Left renal cortex interstitium (tissue), 4 donors: ENCODE measurements at places on chromosomes 1 and 21.

DNA sequence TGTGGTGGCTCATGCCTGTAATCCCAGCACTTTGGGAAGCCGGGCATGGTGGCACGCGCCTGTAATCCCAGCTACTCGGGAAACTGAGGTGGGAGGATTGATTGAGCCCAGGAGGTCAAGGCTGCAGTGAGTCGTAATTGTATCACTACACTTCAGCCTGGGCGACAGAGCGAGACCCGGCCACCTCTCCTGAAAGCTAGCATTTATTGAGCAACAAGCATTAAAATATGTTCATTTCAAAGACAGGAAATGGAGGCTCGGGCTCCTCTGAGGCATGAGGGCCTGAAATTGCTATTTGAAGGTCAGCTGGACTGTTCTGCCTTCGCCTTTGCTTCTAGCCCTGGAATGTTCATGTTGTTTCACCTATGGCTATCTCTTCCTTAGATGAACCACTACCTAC lies 34.5 kb downstream of the SPATA21 start:
- no peak for DNase-seq

DNA sequence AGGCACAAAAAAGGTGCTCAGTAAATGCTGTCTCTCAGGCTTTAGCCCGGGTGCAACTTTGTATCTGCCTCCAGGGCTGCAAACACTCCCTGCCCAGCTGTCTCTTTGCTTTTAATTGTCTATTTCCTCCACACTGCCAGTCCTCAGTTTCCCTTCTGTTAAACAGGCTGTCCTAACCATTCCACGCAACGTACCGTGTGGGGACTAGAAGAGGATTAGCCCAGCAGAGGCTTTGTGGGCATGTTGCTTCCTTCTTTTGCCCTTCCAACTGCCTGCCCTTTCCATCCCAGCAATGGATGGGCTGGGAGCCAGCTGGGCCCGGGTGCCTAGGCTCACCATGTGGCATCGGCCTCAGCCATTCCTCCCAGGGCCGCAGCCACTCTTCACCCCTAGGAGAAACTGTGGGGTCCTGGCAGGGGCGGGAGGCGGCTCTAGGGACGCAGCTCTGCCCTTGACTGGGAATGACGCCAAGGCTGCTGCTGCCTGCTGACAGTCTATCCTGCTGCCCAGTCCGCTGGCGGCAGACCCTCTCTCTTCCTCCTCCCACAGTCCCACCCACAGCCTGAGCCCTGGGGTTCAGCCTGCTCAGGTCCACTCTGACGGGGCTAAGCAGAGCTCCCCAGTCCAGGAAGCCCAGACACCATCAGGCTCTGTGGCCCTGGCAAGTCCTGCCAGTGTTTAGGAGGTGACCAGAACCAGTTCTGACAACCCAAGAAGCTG lies 40.6 kb upstream of the LRP8 start:
- DNase-seq: no peak

DNA sequence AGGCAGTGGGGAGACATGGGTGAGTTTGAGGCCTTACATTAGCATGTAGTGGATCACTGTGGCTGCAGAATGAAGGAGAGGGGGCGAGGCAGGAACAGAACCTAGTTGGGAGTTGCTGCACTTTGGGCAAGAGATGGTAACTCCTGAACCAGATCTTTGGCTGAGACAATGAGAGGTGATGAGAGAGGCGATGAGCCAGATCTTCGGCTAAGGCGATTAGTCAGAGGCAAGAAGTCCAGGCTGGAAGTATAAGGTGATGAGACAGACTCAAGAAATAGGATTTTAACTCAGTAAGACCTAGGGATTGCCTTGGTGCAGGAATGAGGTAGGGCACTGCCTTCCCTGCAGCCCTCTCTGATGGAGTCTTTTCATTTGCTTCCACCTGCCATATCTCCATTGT lies 9.1 kb upstream of the ARTN start:
- no peak for DNase-seq

- no peak for DNase-seq
Observed at GRCh38 chr1:16127676-16128337, 28.1 kb downstream of the EPHA2 start.

DNA sequence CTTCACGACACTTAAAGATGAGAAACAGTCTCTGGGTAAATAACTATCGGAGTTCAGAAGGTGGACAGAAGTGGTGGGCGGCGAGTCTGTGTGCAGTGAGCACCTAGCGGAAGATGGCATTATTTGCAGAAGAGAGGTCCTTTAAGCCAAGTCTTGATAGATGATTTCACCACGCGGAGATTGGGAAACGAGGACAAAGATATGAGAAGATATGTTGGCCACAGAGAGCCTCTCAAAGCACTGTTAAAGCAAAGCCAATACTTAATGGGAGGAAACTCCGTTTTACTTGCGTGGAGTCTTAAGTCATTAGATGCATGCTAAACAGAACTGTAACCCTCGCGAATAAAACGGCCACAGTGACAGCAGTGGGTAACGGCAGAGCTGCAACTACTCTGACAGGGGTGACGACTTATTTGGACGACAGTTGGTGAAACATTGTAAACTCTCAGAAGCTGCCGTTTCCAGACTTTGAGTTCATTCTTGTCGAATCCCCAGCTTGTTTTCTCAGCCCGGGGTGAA lies 577 bp upstream of the CEP350 start:
- DNase-seq: no peak

DNA sequence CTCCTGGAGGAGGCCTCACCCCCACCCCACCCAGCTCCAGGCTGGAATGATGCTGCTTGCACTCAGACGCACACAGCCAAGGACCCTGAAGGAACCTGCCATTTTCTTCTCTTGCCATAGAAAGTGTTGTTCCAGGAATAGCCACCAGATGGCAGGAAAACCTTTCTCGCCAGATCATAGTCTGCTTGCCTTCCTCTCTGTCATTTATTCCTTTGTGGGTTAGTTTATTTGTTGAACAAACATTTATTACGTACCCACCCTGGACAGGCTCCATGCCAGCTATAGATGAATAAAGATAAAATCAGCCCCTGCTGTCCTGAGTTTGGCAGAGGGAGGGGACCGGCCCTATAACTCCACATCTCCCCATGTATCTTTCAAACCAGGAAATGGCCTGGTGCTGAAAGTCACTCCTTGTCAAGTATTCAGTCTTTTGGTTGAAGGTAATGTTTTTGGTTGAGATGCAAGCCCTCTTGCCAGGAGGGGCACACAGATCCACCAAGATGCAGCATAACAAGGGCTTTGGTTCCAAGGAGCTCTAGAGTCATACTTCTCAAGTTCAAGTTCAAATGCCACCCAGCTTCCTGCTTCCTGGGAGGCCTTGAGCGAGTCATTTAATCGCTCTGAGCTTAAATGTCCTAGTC lies 7.0 kb upstream of the KCNC4 start:
- DNase-seq: no peak

DNA sequence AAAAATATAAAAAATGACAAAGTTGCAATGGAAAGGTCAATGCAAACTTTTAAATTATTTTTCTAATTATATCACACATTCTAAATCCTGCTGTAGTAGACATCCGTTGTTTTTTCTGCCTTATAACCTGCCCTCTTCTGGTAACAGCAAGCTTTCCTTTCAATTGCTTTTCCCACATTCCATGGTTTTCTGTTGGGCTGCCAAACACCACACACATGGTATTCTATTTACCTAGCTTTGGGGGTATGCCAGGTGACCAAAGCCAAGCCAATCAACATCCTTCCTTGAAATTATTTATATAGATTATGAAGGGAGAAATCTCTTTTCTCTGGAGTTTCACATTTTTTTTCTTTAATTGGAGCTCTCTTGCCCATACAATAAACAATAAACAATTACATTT lies 3.4 kb upstream of the LAMC1 start:
- no peak for DNase-seq

- DNase-seq: no peak
Observed at GRCh38 chr21:29264721-29265120, 34.0 kb upstream of the BACH1 start.

GRCh38 chr1:223105568-223105967 lies 37.5 kb downstream of the TLR5 start:
- DNase-seq: no peak

GRCh38 chr1:28518745-28519341 lies 13.0 kb downstream of the RCC1 start:
- DNase-seq: no peak

- DNase-seq: no peak
Observed at GRCh38 chr21:16427587-16428087, 697.9 kb downstream of the USP25 start.

GRCh38 chr21:35135481-35135880 lies 86.4 kb upstream of the RUNX1 start:
- no peak for DNase-seq

DNA sequence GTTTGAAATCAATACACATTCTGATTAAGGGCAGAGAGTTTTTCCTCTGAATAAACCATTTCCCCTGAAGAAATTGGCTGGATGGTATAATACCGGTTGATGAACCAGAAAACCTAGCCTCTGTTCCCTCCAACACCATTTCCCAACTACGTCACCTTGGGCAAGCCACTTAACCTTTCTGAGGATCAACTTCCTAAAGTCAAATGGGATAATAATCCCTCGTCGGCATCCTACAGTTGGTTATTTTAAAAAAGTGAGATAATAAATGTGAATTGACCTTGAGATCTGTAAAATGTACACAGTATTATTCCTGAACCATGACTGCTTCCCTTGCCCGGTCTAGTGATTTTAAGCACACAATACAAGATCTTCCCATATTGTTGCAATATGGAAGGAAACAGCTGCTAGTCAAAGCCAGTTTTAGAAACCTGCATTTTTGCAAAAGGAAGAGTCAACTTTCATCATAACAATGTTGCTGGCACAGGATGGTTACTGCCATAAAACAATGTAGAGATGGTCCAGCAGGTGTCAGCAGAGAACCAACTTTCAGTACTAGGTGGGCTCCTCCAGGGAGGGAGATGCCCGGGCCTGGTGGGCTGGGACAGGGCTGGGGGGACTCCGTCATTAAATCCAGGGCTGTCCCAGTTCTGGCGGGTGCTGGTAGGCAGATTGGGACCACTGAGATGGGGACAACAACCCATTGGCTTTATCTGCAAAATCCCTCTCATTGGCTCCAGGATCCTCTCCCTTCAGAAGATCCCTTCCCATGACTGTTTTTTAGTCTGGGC lies 5.2 kb upstream of the HLX start:
- no peak for DNase-seq

DNA sequence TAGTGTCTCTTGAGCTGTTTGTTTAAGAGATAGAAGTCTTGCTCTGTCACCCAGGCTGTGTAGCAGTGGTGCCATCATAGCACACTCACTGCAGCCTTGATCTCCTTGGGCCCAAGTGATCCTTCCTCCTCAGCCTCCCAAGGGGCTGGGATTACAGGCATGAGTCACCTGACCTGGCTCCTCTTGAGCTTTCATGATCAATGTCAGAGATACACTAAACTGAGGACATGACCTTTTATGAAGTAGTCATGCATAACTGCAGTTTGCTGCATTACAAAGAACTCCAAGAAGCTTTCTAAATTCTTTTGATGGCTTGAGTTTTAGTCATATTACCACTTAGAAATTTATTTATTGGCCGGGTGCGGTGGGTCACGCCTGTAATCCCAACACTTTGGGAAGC lies 77.7 kb downstream of the CC2D1B start:
- DNase-seq: no peak

DNA sequence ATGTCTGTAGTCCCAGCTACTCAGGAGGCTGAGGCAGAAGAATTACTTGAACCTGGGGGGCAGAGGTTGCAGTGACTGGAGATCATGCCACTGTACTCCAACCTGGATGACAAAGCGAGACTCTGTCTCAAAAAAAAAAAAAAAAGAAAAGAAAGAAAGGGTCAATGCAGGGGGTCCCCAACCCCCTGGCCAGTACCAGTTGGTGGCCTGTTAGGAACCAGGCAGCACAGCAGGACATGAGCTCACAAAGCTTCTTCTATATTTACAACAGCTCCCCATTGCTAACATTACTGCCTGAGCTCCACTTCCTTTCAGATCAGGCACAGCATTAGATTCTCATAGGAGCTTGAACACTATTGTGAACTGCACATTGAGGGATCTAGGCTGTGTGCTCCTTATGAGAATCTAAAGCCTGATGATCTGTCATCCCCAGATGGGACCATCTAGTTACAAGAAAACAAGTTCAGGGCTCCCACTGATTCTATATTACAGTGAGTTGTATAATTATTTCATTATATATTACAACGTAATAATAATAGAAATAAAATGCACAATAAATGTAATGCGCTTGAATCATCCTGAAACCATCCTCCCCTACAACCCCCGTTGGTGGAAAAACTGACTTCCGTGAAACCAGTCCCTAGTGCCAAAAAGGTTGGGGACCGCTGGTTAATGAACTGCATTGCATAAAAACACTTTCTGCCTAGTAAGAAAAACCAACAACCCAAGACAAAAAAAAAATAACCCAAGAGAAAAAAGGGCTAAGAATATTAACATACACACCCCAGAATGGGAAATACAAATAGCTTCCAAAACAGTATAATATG lies 2.8 kb downstream of the ZBTB8OS start:
- no peak for DNase-seq

- DNase-seq: no peak
Observed at GRCh38 chr1:233473549-233474204, 140.2 kb upstream of the KCNK1 start.

GRCh38 chr1:20588634-20589225 lies at the start of gene CDA:
Gene CDA (plus strand): TSS chr1:20589097. CDS start chr1:20589130, 33 bp downstream.
- DNase-seq: no peak

- no peak for DNase-seq
Observed at GRCh38 chr1:36222481-36223380, 1.5 kb upstream of the THRAP3 start.

- no peak for DNase-seq
Observed at GRCh38 chr1:183139281-183139942, 46.7 kb upstream of the LAMC2 start.

DNA sequence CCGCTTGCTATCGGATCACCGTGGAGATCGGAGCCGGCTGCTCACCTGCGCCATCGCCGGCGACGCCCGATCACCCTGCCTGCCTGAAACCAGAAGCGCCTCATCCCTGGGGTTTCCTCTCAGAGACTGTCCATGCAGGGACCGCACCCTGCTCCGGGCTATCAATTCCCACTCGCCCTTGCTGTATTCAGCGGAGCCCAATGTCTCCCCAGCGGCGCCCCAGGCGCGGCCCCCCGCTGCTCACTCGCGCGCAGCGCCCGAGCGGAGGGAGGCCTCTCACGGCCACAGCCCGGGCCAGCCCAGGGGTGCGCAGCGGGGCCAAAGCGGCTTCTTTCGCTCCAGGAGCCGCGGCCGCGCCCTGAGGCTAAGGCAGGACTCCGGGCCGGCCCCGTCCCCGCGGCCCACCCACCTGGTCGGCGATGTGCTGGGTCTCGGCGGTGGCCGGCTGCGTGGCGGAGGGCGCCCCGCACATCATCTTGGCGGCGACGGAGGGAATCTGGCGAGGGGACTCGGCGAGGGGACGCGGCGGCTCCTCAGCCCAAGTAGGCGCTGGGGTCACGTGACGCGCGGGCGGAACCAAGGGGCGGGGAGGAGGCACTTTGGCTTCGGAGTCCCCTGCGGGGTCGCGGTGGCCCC lies at the start of gene CSTB:
TSS of gene CSTB (minus strand) at position 514 of the 636 bp plus-strand sequence. CDS start at position 475, 39 bp downstream.
- no peak for DNase-seq

DNA sequence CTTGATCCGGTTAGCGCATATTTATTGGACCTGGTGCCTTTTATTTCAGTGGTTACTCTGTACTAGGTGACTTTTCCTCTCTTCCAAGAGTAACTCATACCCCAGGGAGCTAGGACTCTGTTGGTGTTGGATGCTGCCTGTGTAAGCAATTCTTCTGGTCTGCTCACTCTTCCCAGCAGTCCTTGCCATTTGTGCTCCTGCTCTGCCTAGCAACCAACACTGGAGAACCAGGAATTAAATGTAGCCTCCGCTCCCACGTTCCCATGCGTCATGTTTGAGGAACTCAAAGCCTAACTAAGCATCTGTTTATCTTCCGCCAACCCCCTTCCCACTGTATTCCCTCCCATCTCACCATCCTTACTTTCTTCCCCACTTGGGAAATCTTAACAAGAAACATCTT lies 65.7 kb upstream of the RAVER2 start:
- no peak for DNase-seq
